Stimulated activated effector memory CD8-positive, alpha-beta T cell treated with anti-CD3 and anti-CD28 coated beads, Interleukin-12 subunit alpha, Interleukin-12 subunit beta, amount 100 ng/mL, for 72 hours (primary cell): ENCODE measurements at places on chromosomes 6 and 20.

- DNase-seq: no peak
These were observed 181.8 kb downstream of the TTLL2 start for GRCh38 chr6:167506443-167507301.

- no peak for DNase-seq
These were observed 51.7 kb downstream of the CEP43 start for GRCh38 chr6:167050903-167051302.

DNA sequence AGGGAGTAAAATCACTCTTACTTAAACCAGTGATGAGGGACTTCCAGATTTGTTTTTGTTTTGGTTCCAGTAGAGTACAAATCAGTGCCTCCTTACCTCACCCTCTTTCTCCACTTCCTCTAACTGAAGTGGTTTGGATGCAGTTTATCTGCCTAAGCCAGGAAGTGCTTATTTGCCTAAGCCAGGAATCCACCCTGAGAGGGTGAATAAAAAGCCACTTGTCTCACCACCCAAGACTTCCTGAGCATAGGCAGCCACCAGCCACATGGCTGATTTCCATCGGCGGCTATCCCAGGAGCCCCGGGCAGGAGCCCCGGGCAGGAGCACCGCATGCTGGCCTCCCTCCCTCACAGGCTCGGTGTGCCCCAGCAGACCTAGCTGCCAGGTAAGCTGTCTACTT, 12.0 kb downstream of the LRP11 start:
- DNase-seq: no peak

DNA sequence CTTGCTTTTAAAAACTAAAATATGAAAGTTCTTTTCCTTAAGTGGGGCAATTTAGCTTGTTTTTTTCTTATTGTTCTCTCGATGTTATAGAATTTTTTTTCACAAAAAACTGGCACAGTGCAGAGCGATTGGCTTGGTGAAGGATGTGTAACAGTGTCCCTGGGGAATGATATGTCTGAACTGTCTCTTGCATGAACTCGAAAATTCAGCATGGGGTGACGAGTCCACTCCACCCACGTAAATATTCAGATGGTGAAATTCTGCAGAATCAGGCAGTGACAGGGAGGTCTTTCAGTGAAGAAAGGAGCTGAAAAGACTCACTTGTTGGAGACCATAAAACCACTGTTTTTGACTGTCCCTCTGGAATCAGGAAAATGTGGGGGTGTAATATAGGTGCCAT, 505.3 kb downstream of the MMUT start:
- no peak for DNase-seq

GRCh38 chr20:32763202-32764004, 1.2 kb downstream of the DNMT3B start:
- DNase-seq: no peak

DNA sequence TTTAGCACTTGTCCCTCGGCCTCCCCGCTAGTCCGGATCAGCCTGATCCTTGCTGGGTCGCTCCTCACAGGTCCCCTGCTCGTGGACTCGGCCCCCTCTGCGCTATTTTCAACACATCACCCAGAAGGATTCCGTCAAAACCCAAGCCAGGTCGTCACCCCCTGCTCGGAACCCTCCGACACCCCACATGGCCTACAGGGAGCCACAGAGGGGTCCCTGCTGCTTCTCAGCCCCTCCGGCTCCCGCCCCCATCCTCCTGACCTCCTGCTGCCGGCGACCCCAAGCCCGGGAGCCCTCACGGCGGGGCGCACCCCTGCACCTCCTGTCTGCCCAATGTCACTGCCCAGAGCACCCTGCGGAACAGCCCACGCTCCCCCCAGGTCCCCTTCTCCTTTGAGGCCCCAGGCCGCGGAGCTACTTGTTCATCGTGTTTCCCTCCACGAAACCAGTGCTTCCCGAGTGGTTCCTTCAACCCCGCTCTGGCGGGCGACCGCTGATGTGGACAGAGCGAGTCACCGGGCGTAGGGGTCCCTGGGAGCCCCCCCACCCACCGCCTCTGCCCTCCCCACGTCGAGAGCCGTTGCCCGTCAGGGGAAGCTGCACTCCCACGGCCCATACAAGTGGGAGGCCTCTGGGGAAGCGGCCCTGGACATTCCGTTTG, 638 bp upstream of the MYL9 start:
- DNase-seq: no peak
